ENCODE measurements at places on chromosomes 2 and 18.

- DNase-seq, result no peak
Observed at GRCh38 chr18:48098007-48098406, 167.5 kb upstream of the SMAD2 start.

- DNase-seq, result no peak
Observed at GRCh38 chr2:128995086-128995485, 676.4 kb upstream of the HS6ST1 start.

- no peak for DNase-seq
Observed at GRCh38 chr2:16821692-16822091, 156.1 kb upstream of the CYRIA start.

- DNase-seq, result no peak
Observed at GRCh38 chr2:176582176-176582575, 312.9 kb downstream of the MTX2 start.

DNA sequence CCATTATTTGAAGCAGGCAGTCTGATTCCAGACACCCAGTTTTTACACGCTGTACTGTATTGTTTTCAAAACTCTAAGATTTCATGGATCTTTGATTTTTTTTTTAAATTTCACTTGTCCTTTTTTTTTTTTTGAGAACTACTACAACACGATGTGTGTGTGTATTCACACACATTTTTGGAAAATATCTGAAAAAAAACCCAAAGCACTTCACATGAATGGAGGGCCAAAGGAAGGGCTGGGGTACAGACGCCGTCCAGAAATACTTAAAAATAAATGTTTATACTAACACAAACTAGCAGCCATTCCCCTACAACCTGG, 314 bp upstream of the SSB start:
- DNase-seq, result no peak
